Neural crest cell (in vitro differentiated cells): ENCODE measurements at places on chromosomes 3 and 15. TPM values are rescaled to one million over a fixed set of nuclear protein-coding genes. Genes with fewer than 3 reads are reported as not detected.

DNA sequence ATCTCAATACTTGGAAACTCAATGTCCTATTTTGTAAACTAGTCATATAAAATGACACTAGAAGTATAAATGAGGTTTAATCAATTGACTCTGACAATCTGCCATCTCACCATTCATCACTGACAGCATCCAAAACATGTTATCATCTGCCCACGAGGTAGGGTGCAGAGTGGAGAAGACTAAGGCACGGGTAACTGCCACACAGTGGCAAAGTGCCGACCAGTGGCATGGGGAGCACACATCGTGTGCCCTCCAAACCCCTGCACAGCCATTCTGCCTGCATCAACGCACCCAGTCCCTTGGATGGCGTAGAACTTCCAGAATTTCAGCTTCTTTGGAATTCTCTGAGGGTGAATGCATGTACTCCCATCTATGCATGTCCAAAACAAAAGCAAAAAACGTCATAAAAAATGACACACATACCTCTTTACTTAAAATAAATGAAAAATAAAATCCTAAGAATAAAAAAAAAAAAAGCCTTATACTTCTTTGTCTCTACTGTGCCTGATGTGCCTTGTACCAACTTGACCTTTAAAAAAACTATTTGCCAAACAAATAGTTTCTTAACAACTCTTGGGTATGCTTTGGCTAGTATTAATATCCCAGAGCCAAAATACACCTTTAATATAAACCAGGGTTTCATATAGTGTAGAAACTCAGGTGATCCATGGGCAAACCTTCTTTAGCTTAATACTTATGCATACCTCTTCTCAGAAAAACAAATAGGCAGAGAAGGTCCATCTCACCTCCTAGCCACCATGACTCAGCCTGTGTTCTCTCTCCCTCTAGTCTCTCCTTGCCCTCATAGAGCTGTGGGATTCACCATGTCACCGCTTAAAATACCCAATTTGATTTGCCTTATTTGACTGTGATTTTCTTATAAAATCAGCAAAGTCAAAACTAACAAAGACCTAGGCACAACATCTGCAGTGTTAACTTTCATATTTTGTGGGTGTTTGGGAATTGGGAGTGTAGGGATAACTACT is 12.7 kb downstream of the CPOX start:
- DNase-seq: no peak

- no peak for DNase-seq
These were observed 112.5 kb upstream of the TGFBR2 start for GRCh38 chr3:30493911-30494311.

DNA sequence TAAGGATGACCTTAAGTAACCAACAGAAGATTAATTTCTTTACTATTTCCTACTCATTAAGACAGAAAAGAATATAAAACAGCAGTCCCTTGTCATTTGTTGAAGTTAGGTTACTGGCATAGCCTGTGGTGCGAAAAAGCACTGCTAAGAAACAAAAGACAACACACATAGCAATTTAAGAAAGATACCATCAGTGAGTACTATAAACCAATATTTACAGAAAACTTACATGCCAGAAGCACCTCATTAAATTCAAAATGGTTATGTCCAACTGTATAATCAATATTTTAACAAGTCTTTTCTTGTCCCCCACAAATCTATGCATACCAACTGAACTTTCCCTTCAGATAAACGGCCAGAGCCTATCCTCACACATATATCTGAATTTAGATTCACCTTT is 42.0 kb downstream of the ANKRD28 start:
- no peak for DNase-seq

Gene TPRG1
- 0.61 and 0.91 TPM in 2 replicates for total RNA-seq

Gene CD200
- total RNA-seq: 66.7 and 67.0 TPM in 2 replicates

Gene P2RY14
- total RNA-seq: not detected in 2 replicates

DNA sequence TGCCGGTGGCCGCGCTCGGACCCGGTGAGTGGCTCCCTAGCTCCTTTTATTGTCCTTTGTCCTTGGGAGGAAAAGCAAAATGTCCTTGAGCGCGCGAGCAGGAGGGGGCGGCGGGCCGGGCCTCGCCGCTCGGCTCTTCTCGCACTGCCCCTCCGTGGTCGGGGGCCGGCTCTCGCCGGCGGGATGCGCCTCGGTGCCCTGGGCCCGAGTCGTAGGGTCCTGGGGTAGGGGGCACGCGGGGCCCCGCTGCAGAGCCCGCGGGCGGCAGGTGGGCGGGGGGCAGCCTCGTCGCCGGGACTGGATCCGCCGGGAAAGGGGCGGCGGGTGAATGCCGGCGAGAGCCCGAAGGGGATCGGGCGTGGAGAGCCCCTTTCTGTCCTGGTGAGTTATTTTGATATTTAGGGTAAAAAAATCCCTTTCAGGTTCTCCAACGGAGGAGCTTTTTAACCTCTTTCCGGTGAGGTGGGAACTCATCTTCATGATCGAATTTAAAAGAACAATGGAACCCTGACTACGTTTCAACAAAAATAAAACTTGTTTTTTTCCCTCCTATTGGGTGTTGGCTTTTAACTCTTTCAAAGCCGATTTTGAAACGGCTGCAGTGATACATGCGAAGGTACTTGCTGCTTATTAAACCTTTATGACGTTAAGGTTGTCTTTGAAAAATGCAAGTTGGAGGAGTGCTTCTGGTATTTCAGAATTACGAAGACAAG is 16.8 kb upstream of the CHD2 start:
- no peak for DNase-seq

GRCh38 chr3:42830437-42831320 is 21.4 kb downstream of the ACKR2 start:
- no peak for DNase-seq

Gene WDR53
- total RNA-seq: 13.4 and 16.1 TPM in 2 replicates

Gene CACNA2D2
- total RNA-seq: 8.7 and 9.3 TPM in 2 replicates

Gene SLC26A6
- 54.8 and 57.4 TPM in 2 replicates for total RNA-seq

GRCh38 chr15:56892659-56893363 is 25.6 kb upstream of the TCF12 start:
- no peak for DNase-seq

DNA sequence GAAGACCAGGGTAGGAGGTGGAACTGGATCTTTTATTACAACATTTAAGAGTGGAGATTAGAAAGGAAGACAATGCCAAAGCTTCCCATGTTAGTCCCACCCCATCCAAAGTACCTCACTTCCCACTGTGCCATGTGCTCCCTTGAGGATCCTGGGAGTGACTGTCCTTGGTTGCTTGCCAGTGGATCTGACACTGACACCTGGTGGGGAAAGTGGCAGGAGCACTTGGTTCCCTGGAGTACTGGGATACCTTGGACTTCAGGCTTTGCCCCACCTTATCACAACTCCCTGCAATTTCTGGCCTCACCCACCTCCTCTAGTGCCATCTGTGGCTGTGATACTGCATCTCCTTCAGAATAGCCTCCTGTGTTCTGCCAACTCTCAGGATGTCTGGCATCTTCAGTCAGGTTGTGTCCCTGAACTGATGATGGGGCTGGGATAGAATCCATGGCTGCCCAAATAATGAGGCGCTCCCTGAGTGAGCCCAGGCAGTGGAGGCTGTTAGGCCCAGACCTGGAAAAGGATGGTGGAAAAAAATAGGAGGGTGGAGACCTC is 1.3 kb downstream of the ELL3 start:
- peak; percentile 14 for DNase-seq

Gene GDPGP1
- 5.8 and 7.0 TPM in 2 replicates for total RNA-seq

- DNase-seq: no peak
These were observed 32.4 kb upstream of the DYNC1LI1 start for GRCh38 chr3:32603064-32603463.

GRCh38 chr3:70658513-70659310 is 346.3 kb upstream of the MDFIC2 start:
- no peak for DNase-seq

DNA sequence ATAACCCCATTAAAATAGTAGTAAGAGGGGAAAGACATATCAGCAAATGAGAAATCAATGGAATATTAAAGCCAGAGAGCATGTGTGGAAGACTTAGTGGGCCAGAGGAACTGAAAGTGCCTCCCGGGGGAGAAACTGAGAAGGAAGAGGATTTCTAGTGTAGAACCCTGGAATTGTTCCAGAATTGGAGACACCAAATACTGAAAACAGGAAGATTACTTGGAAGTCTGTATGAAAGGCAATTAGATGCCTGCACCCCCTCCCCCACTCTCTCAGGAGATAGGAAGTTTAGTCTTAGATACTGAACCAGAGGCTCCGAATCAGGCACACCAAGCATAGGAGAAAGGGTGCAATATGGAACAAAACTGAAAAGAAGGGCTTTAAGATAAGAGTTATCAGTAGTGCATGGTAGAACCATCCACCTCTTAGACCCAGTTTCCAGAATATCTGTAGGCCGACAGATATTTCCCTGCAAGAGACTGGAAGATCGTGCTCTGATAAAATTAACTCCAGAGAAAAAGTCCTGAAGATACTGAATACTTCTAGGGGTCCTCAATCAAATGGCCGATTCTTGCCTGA is 32.4 kb downstream of the KLHL18 start:
- no peak for DNase-seq

GRCh38 chr3:107208100-107208499 is 169.1 kb upstream of the CCDC54 start:
- no peak for DNase-seq

Gene A4GNT
- total RNA-seq: not detected in 2 replicates

GRCh38 chr3:196220587-196220986 is 4.3 kb downstream of the SLC51A start:
- no peak for DNase-seq

DNA sequence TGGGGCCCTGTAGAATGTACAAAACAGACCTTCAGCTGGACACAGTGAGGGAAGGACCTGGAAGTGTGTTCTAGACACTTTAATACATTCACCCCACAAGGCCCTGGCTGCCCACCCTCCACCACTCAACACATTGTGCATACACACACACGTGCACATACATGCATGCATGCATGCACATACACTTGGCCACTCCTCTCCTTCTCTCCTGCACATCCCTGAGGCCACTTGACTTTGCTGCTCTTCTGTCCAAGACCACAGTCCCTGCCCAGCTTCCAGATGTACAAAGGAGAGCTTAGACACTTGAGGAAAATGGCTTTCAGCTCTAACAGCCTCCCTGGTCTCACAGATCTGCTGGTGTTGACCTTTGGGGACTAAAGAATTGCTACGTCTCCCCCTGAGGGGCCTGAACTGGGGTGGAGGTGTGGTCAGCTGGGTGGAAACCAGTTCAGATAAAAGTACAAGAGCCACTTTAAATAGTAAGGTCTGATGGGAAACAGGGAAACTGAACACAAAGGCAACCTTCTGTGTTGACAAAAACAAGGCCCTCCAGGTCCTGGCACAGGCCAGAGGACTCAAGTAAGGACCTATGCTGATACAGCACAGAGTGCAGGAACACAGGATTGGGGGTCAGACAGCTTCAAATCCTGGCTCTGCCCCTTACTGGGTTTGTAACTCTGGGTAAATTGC is 24.8 kb upstream of the NOX5 start:
- DNase-seq: no peak

GRCh38 chr3:31974471-31974870 is 6.6 kb downstream of the OSBPL10 start:
- DNase-seq: no peak

DNA sequence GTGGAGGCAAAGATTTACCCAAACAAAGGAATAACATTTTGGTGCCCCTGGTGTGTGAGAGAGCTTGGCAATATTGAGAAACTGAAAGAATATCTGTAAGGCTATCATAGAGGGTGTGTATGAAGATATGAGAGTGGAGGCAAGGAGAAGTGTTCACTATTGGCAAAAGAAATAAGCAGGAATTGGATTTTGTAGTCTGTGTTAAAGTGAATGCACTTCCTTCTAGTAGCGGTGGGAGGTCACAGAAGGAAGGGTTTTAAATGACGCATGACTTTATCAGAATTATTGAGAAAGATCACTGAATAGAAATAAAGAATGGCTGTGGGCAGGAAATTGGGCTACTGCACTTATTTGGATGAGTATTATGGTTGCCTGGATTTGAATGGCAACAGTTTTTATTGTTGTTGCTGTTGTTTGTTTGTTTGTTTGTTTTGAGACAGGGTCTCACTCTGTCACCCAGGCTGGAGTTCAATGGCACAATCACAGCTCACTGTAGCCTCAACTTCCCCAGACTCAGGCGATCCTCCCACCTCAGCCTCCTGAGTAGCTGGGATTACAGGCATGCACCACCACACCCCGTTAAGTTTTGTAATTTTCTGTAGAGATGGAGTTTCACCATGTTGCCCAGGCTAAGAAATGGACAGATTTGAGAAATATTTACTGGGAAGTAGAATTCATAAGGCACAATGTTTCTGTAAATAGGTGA is 16.3 kb downstream of the MME start:
- DNase-seq: no peak

- DNase-seq: no peak
These were observed 9.2 kb downstream of the ERC2 start for GRCh38 chr3:56459104-56459496.

DNA sequence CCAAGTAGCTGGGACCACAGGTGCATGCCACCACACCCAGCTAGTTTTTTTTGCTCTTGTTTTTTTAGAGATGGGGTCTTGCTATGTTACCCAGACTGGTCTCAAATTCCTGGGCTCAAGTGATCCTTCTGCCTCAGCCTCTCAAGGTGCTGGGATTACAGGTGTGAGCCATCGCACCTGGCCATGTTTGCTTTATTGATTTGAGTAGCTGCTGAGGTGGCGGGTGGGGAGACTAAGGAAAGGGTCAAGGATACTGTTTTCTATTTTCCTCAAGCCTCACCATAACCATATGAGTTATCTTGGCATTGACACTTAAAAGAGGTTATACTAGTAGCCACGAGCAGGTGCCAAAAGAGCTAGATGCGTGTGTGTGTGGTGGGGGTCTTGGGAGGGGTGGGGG is 39.0 kb downstream of the CYFIP1 start:
- DNase-seq: no peak

DNA sequence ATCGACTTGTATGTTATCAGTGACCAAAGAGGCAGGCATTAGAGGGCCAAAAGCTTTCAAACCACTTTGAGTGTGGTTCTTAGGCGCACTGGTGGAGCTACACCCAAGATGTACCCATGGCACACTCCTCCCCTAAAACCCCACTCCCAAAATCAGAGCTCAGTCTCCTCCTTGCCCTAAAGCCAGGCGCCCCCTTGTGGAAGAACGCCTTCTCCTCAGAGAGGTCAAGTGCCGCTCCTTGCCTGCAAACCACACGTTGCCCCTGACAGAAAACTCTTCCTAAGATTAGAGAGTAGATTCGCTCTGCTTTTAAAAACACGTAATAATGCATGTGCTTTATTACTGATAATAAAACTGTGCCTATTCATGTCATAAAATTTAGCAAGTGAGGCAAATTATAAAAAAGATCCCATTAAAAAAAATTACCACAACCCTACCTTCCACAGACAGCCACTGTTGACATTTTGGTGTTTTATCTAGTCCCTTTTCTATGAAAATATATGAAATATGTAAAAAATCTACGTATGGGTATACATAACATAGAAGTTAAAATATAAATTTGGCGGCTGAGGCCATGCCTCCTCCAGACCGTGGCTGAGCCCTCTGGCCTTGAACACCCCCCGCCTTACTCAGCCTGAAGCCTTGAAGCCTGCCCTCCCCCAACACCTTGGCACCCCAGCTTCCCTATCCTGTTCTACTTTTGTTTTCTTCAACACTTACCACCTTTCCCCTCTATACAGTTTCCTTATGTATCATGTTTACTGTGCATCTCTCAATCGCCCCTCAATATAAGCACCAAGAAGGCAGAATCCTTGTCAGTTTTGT is 33.5 kb downstream of the BCL2L10 start:
- DNase-seq: peak; percentile 88

Gene TRANK1
- 8.9 and 11.3 TPM in 2 replicates for total RNA-seq

Gene SLC27A2
- total RNA-seq: 0.86 and 0.91 TPM in 2 replicates

- no peak for DNase-seq
These were observed 287.3 kb downstream of the XXYLT1 start for GRCh38 chr3:194983620-194984019.

- DNase-seq: no peak
These were observed 75.5 kb downstream of the PEX5L start for GRCh38 chr3:179961071-179961702.

Gene OXNAD1
- 17.0 and 17.4 TPM in 2 replicates for total RNA-seq

Gene MME
- 0.52 and 0.91 TPM in 2 replicates for total RNA-seq
